ENCODE measurements at places on chromosomes 1 and 21. TPM values are rescaled to one million over a fixed set of nuclear protein-coding genes. Genes with fewer than 3 reads are reported as not detected.

ERRFI1 gene
- 3.1 TPM for total RNA-seq

ABCA4 gene
- total RNA-seq = not detected

DNA sequence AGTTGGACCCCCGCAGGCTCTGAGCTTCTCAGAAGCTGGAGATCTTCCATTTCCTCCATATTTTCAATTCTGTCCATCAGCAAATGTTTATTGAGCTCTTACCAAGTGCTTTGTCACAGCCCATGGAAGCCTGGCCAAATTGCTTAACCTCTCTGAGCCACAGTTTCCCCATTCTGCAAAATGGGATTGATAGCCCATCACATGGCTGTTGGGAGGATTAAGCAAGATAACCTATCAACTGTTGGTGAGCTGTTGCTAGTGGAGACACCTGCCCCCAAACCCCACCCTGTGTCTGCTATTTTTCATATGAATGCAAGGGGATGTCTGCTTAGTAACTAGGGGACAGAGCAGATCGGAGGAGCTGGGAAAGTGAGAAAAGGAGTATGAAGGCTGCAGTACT lies 38.3 kb downstream of the CD34 start:
- peak overlapping the region; percentile 84 for H3K27ac ChIP-seq
- H3K36me3 ChIP-seq = peaks cover 17% of the 10 kb centered on the region
- H3K4me1 ChIP-seq = peaks cover 53% of the 10 kb centered on the region

DNA sequence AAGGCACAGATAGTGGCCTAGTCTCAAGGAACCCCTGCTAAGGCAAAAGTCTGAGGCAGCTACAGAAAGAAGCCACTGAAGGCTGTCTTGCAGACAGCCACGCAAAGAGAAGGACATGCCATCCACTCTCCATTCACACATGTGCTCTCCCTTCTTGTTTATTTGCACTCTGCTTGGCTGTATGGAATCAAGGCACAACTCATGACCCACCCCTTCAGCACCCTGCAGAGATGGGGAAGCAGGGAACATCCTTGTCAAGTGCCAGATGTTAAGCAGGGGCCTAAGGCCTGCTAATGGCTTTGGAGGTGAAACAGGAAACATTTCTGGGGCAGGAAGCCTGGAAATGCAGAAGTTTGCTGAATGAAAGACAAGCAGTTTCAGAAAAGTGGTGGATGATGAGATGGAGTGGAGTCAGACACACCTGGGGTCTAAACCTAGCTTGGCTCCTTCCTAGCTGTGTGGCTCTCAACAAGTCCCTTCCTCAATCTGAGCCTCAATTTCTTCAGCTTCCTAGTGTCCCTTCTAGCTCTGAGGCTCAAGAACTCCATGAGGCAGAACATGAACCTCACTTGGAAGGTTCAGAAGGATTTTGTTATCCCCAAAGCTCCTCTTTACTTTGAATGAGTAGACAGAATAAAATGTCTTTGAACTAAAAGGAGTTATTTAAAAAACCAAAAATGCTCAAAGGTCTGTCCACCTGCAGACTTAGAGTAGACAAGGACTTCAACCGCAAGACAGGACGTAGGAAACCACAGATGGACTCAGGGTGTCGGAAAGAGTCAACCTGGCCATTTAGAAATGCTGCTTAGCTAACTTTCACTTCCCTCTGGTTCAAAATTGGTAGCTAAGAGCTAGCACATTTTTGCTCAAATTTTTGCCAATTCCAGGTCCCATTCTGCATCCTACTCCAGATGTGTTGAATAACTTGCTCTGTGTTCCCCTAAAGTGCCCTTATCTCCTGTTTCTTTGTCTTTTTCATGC lies 283.1 kb downstream of the PLPP3 start:
- no peak overlapping the region for H3K27ac ChIP-seq
- H3K4me1 ChIP-seq = no peaks in the 10 kb centered on the region
- no peak for ATAC-seq

- peak; percentile 55 for ATAC-seq
- H3K27ac ChIP-seq = peak overlapping the region; percentile 94
- no peaks in the 10 kb centered on the region for H3K27me3 ChIP-seq
- peaks cover 52% of the 10 kb centered on the region for H3K36me3 ChIP-seq
- peak overlapping the region; percentile 75 for H3K4me3 ChIP-seq
Observed at GRCh38 chr1:155241069-155241679, 14.1 kb downstream of the ENTREP3 start.

GRCh38 chr1:11664336-11665065 lies 501 bp downstream of the FBXO6 start:
- peak overlapping the region; percentile 59 for H3K4me3 ChIP-seq
- no peaks in the 10 kb centered on the region for H3K4me1 ChIP-seq
- H3K36me3 ChIP-seq = peaks cover 24% of the 10 kb centered on the region
- H3K27ac ChIP-seq = no peak overlapping the region

DNA sequence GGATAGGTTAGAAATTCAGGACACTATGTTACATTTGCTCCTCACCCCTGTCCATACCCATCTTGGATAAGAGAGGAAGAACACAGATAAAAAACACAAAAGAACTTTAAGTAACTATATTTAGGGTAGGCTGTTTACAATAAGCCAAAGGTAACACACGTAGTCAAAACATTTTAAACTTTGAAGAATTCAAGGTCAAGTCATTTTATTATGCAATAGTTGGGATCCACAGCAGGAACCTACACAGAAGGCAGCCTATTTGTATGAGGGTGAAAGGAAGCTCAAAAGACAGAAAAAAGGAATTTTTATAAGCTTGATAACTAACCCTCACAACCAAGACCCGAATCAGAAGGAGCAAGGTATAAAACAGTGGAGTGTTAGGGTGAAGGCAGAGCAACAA lies 89.6 kb downstream of the ZSWIM5 start:
- no peak for ATAC-seq
- H3K27me3 ChIP-seq = no peaks in the 10 kb centered on the region
- peak overlapping the region; percentile 37 for H3K27ac ChIP-seq
- peaks cover 17% of the 10 kb centered on the region for H3K4me1 ChIP-seq
- H3K4me3 ChIP-seq = peak overlapping the region; percentile 21
- no peaks in the 10 kb centered on the region for H3K36me3 ChIP-seq

DNA sequence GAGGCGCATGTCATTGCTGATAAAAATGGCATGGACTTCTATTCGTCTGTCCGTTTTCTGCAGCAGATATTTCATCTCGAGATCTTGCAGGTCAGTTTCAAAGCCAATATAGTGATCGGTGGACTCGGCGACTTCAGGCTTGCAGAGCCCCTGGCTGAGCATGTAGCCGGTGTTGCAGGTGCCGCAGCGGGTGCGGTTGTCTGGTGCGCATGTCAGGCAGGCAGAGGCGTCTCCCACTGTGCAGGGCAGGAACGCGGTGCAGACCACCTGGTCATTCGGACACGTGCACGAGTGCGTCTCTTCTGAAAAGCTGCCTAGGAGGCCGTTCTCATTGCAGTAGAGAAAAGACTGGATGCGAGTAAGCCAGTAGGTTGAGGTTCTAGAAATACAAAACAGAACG lies 378.9 kb downstream of the BRINP3 start:
- ATAC-seq = no peak
- no peaks in the 10 kb centered on the region for H3K27me3 ChIP-seq
- no peaks in the 10 kb centered on the region for H3K36me3 ChIP-seq
- no peak overlapping the region for H3K4me3 ChIP-seq

- no peak for ATAC-seq
- H3K4me3 ChIP-seq = no peak overlapping the region
- no peaks in the 10 kb centered on the region for H3K36me3 ChIP-seq
- no peaks in the 10 kb centered on the region for H3K27me3 ChIP-seq
- no peak overlapping the region for H3K27ac ChIP-seq
Observed at GRCh38 chr1:175902281-175902680, 158.9 kb upstream of the TNR start.

DNA sequence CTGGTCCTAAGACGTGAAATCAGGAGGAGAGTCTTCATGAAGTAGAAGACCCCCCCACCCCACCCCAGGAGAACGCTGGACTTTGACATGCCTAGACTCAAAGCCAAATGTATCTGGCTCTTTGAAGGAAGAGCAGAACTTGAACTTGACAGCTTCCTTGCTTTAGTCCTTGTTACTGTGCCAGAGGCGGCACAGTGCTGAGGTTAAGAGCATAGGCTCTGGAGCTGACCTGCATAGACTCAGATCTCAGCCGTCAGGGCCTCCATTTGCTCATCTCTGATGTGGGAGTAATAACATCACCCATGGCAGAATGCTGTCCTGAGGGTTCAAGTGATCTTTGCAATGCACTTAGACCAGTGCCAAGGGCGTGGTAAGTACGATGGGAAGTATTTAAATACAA lies 39.0 kb downstream of the COL6A1 start:
- H3K27me3 ChIP-seq = peaks cover 42% of the 10 kb centered on the region
- H3K4me1 ChIP-seq = no peaks in the 10 kb centered on the region
- no peaks in the 10 kb centered on the region for H3K36me3 ChIP-seq
- no peak overlapping the region for H3K27ac ChIP-seq
